ENCODE measurements at places on chromosomes 5 and 9.

GRCh38 chr5:69416699-69417098 is 1.8 kb downstream of the MARVELD2 start:
- DNase-seq = peak; percentile 22

GRCh38 chr9:25913806-25914205 is 235.6 kb upstream of the TUSC1 start:
- DNase-seq = no peak

- DNase-seq = no peak
These were observed 197.0 kb downstream of the SLF1 start for GRCh38 chr5:94815313-94816039.

DNA sequence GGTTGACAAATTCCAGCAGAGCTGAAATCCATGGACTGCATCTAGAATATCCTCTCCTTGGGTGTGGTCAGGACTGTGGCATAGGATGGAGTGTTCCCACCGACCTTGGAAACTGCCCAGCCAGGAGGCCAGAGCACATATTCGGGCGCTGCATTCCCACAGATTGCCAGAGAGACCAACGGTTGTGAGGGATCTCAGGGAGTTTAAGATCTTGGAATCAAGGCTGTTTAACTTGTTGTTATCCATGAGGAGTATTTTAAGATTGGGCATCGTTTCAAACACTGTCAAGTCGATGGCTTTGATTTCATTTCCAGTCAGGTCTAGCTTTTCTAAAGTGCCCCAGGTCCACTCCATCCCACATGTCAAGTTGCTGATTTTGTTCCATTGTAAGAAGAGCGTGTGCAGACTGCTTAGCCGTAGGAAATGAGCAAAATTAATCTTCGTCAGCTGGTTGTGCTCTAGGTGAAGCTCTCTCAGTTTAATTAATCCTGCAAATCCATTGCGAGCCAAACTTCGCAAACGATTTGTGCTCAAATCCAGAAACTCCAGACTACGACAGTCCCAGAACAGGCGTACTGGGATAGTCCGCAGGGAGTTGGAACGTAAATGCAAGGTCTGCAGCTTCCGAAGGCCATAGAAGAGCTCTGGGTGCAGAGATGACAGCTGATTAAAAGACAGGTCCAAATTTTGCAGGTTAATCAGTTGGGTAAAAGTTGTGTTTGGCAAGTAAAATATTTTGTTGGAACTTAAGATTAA is 1.5 kb downstream of the LRRTM2 start:
- DNase-seq = no peak

DNA sequence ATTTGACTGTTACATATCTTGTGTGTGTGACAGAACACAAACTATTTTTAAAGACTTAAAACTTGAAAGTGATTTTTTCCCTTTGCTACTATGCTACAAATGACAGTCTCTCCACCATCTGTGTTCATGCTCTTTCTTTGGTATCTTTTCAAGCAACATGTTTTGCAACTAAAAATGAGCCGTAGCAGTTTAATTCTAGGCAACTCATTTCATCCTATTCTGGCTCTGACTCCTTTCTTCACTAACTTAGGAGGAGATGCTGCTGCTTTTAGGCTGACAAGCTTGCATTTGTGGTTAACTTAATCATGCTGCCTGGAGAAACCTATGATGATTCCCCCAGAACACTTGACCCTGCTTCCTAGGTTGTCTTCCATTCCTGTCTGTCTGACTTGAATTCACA is 100.6 kb downstream of the HACD4 start:
- no peak for DNase-seq

DNA sequence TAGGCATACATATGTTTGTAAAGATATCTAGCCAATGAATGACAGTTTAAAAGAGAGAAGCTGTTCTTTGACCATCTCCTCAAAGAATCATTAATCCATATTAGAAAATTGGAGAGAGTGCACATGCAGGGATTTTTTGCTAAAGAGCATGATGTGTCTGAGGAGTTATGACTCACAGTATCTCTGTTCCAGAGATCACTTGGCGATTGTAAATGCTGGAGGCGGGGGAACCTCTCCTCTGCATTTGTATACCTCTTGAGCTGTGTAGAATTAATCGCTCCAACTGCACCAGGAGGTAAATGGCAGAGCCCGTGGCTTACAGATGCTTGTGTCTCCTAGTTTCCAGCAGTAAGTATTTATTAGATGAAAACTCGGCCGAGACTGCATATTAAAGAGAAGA is 3.6 kb upstream of the SPATA31D1 start:
- DNase-seq = no peak

- peak; percentile 83 for DNase-seq
These were observed 40.4 kb downstream of the SAR1B start for GRCh38 chr5:134592141-134592746.

DNA sequence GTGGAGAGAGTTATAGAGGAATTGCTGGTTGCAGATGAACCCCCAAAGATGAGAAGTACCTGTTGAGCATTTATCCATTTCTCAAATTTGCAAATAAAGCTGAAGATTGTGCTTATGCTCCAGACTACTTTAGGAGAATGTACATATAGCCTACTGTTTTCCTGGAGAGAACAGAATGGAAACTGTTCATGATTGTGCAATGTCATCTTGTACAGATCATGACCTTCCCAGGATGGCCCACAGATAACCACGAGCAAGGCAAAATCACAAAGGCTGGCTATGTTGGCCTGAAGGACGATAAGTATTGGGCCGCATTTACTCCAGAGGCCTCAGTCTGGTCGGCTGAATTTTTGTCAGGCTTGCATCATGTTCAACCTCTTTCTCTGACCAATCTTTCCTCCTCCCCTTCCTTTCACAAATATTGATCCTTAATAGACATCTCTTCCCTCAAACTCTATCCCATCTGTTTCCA is 28.5 kb upstream of the RICTOR start:
- DNase-seq = peak; percentile 42

- no peak for DNase-seq
These were observed 166.4 kb downstream of the KDM4C start for GRCh38 chr9:6924149-6924548.

DNA sequence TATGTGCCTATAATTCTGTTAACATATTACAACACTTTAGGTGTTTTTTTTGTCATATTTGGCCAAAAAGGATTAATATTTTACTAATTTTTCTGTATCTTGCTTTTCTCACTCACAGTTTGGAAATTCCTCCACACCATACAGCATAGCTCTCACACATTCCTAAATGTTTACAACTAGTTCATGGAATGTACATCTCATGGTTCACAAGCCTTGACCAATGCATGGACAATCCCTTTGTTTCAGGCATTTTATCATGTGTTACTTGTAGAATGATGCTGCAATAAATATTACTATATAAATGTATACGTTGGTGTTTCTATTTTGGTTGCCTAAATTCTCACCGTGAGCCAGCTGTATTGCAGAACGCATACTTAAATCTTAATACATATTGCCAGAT is 80.5 kb upstream of the SPATA31C2 start:
- DNase-seq = no peak

GRCh38 chr9:5575000-5575399 is 53.9 kb upstream of the RIC1 start:
- DNase-seq = no peak

DNA sequence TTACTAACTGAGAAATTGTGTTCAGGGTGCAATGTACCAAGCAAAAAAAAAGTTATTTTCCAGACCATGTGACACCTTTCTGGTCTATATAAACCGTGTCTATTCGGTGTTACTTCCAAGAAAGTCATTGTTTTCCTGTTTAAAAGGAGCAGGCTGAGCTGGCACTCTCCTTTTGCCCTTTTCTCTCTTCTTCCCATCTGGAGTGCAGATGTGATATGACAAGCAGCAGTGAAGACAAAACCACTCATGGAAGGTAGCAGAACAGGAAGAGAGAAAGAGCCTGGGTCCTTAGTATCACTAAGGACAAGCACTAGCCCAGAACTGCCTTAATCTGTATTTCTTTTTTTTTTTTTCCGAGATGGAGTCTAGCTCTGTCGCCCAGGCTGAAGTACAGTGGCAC is 25.6 kb downstream of the LYRM7 start:
- no peak for DNase-seq

- no peak for DNase-seq
These were observed 95.5 kb upstream of the PTPN3 start for GRCh38 chr9:109593612-109594011.

GRCh38 chr5:123610209-123610608 is 98.2 kb downstream of the CSNK1G3 start:
- DNase-seq = no peak

- no peak for DNase-seq
These were observed 75.4 kb upstream of the ZFAND5 start for GRCh38 chr9:72440378-72440777.

GRCh38 chr5:169307646-169308045 is 6.7 kb upstream of the SLIT3 start:
- no peak for DNase-seq

- DNase-seq = no peak
These were observed 5.9 kb downstream of the FAM78A start for GRCh38 chr9:131270171-131271015.

DNA sequence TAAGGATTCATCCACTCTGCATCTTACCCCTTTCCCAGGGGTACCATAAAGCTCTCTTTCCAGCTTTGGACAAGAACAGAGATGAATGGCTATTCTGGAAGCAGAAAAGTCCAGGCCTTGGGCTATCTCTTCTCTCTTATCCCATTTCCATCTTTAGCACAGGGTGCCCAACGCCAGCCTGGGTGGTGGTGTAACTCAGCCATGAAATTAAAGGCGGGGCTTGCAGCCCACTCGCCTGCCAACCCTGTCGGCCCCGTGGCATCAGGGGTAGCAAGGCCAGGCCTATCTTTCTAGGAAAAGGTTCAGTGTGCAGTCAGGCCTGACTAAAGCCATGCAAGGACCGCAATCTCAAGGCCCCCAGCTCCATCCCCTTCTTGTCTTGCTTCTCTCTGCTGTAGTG is 78.7 kb downstream of the FGF18 start:
- no peak for DNase-seq

DNA sequence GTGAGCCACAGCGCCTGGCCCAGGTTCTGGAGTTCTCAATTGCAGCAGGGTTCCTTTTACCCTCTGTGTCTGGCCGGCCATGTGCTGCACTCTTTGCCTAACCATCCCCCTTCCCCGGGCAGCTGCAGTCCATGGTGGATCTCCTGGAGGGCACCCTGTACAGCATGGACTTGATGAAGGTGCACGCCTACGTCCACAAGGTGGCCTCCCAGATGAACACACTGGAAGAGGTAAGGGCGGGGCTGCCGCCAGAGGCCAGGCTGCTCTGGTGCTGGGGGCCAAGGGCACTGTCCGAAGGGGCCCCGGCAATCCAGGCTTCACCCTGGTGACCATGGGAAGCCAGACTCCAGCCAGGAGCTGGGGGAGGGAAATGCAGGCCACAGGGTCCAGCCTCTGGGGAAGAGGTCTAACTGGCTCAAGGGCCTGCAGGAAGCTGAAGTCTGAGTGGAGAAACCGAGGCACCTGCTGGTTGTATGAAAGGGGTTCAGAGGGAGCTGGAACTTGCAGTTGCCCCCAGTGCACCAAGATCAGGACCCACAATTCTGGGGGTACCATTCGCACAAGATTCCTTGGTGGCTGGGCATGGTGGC is 18.1 kb downstream of the OLFML2A start:
- DNase-seq = no peak

DNA sequence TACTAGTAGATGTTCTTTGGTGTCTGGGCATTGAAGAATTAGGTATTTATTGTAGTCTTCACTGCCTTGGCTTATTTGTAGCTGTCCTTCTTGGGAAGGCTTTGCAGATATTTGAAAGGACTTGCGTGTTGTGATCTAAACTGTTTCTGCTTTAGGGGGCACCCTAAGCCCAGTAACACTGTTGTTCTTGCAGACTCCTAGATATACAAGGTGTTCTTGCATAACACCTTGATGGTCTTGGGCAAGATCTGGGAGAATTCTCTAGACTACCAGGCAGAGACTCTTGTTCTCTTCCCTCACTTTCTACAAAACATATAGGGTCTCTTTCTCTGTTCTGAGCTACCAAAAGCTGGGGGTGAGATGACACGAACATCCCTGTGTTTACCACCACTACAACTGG is 179.1 kb downstream of the FAM170A start:
- no peak for DNase-seq

DNA sequence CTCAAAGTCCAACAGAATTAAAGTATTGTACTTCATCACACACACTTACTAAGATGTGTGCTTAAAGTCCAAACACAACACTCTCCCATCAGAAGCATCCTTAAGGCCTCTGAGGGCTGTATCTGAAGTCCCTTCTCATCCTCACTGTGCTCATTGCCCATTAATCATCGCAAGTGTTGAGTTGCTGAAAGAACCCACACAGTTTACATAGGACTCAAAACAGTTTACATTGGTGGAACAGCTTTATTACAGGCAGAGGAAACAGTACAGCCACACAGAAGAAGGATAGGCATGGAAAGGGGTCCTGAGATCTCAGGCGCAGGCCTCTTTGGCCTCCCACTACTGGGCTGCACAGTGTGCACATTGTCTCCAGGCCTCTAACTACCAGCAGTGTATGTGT is 113.4 kb downstream of the CMYA5 start:
- no peak for DNase-seq

GRCh38 chr5:150272531-150272930 is 17.0 kb downstream of the CAMK2A start:
- DNase-seq = peak; percentile 66

GRCh38 chr9:68668127-68668526 is 36.9 kb upstream of the PIP5K1B start:
- DNase-seq = no peak

- no peak for DNase-seq
These were observed 237.7 kb downstream of the PDE4D start for GRCh38 chr5:59655693-59656309.

DNA sequence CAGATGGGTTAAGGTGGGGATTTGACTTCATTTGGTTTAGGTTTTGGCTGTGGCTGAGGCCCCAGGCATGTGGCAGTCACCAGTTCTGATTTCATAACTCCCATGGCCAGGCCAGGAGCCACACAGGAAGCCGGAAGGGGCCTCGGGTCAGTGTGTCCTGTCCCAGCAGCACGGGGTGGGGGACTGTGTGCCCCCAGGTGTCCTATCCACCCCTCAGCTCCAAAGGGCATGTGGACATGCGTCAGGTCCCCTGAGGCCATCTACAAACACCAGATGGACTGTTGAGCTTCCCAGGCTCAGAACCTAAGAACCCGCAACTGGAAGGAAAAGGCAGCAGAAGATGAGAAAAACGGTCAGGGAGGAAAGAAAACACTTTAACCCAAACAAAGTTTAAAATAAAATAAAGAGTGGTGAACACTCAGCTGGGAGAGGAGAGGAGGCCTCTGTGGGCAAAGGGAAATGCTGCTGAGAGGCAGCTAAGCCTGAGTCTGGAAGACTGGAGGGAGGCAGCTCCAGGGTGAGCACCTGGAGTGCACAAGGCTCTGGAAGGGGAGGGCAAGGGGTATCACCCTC is 260.8 kb downstream of the AUH start:
- no peak for DNase-seq

- DNase-seq = no peak
These were observed 299.8 kb upstream of the NUDT12 start for GRCh38 chr5:103862398-103862797.

- no peak for DNase-seq
These were observed 285.6 kb downstream of the FBXL7 start for GRCh38 chr5:15785531-15785981.

GRCh38 chr9:93107151-93107824 is 11.3 kb downstream of the CARD19 start:
- no peak for DNase-seq

Data from RWPE1 (cell line).